ENCODE measurements at places on chromosomes 2 and 18.

DNA sequence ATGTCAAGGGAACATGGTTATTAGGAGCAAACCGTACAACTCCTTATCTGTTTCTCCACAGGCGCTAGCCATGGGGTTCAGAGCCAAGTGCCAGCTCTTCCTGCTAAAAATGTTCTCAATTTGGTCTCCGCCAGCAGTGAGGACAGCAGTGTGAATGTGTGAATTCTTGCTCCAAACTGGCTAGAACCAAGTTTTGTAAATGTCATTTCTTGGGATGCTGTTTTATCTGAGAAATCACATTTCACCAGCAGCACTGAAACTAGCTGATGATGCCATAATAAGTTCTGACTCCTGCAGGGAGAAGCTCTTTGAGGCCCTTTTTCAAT lies 140.6 kb upstream of the LGALSL start:
- no peak for DNase-seq

DNA sequence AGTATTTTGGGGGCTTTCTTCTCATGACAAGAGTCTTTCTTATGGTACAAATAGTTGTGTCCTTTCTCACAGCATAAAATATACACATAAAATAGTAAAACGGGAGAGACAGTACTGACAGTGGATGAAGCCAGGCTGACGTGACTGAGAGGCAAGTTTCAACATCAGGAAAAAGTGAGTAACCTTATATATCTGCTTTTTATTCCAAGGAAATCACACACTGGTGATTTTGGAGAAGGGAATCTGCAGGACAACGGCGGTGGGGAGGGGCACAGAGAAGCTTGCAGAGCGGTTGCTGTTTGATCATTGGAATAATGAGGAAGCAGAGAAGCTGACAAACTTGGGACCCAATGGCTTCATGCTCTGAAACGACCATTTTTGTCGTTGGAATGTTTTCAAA lies 130.6 kb upstream of the ZNF236 start:
- DNase-seq: no peak

- DNase-seq: no peak
These were observed 95.3 kb downstream of the EVA1A start for GRCh38 chr2:75465317-75465984.

- DNase-seq: no peak
These were observed 109.6 kb downstream of the ICOS start for GRCh38 chr2:204046145-204046544.

DNA sequence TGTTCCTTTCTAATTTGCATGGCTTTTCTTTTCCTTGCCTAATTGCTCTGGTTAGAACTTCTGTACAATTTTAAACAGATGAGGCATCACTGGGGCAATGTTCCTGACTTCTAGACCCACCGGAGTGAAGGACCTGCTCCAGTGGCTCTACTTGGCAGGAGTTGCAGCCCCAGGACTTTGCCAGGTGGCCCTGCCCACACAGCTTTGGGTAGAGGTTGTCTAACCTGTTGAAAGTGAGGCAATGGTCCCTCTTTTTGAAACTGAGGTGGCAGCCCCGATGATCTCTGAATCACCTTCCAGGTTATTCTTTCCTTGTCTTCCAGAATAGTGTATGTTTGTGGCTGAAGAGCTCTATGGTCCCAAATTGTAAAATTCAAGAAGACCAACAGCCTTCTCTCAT lies 29.9 kb upstream of the ZNF512 start:
- DNase-seq: no peak

GRCh38 chr2:71498261-71498701 lies 44.9 kb downstream of the DYSF start:
- DNase-seq: no peak

DNA sequence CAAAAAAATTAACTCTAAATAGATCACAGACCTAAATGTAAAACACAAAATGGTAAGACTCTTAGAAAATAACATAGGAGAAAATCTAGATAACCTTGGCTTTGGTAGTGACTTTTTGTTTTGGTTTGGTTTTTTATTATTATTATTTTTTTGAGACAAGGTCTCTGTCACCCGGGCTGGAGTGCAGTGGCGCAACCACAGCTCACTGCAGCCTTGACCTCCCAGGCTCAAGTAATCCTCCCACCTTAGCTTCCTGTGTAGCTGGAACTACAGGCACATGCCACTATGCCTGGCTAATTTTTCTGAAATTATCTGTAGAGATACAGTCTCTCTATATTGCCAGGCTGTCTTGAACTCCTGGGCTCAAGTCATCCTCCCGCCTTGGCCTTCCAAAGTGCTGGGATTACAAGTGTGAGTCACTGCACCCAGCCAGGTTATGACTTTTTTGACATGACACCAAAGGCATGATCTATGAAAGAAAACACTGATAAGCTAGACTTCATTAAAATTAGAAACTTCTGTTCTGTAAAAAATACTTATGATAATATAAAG lies 88.0 kb downstream of the HNRNPLL start:
- no peak for DNase-seq

Measured in activated CD4-positive, alpha-beta T cell treated with anti-CD3 and anti-CD28 coated beads for 24 hours (primary cell).